ENCODE measurements at places on chromosomes 6 and 20.

DNA sequence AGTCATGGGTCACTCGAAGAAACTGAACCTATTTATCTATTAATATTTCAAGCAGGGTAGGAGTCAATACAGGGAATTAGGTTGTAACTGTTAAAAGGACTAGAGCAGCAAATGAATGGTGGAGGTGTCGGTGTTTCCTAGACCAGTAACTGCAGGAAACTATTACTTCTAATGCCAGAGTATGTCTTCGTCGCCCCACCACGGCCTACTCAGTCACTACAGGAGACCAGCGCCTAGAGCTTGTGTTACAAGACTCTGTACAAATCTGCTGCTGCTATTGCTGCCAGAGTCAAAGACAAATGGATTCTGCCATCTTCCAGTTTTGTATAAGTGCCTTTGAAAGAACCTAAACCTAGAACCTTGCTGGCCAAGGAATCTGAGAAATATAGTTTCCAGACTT, 343.9 kb downstream of the SOX4 start:
- no peak for DNase-seq

DNA sequence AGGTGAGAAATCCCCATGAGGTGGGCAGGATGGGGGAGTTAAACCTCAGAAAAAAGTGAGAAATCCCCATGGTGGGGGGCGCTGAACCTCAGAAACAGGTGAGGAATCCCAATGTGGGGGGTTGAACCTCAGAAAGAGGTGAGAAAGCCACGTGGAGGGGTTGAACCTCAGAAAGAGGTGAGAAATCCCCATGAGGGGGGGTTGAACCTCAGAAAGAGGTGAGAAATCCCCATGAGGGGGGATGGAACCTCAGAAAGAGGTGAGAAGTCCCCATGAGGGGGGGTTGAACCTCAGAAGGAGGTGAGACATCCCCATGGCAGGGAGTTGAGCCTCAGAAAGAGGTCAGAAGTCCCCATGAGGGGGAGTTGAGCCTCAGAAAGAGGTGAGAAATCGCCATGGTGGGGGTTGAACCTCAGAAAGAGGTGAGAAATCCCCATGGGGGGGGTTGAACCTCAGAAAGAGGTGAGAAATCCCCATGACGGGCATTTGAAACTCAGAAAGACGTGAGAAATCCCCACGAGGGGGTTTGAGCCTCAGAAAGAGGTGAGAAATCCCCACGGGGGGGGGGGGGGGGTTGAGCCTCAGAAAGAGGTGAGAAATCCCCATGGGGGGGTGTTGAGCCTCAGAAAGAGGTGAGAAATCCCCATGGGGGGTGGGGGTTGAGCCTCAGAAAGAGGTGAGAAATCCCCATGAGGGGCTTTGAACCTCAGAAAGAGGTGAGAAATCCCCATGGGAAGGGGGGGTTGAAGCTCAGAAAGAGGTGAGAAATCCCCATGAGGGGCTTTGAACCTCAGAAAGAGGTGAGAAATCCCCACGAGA, 14.3 kb upstream of the GOPC start:
- DNase-seq = no peak

- DNase-seq = no peak
These were observed 19.4 kb upstream of the VNN1 start for GRCh38 chr6:132733283-132733682.

DNA sequence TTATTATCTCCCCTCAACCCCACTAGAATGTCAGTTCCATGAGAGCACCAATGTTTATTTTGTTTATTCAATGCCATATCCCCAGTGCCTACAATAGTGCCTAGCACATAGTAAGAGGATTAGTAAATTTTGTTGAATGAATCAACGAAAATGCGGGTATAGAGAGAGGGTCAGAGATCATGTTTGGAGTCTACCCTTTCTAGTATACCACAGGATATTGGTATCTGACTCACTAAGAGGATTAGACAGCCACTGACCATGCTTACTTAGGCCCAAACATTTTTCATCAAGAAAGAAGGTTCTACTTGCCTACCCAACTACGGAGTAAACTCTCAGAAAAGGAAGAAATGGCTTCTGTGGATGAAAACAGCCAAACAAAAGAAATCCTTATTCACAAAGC, 356.8 kb downstream of the BTBD9 start:
- no peak for DNase-seq

- DNase-seq = no peak
These were observed 829.4 kb downstream of the QKI start for GRCh38 chr6:164243949-164244348.

DNA sequence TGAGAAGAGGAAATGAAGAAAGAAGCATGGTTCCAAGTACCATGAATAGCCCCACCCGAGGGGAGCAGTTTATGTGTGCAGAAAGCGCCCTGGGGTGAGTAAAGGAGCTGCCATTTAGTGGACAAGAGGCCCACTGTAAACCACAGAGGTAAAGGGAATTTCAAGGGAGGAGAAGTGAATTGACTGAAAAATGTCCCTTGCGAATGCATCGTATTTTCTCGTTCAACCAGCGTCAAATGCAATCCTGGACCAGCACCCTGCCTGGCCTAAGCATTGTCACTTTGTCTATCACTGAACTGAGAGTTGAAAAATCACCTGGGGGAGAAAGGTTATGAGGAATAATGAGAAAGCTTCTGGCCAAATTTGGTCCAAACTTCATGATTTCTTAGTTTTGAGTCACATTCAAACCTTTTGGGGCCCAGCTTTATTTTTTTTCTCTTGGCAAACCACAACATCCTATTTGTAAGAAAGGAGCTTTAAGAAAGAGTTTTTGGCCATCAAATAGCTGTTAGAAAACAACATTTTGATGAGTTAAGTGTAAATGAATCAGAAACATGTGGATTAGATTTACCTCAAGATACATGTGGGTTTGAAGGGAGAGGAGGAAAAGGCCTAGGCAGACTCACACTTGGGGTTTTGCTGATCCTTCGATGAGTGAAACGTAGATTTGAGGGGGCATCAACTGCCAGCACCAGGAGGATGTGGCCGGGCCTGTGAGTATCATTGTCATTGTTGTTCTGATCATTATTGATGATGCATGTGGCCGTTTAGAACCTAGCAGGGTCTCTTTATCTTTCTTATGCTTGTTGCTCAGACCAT, 214.0 kb downstream of the CLIC5 start:
- DNase-seq = no peak

DNA sequence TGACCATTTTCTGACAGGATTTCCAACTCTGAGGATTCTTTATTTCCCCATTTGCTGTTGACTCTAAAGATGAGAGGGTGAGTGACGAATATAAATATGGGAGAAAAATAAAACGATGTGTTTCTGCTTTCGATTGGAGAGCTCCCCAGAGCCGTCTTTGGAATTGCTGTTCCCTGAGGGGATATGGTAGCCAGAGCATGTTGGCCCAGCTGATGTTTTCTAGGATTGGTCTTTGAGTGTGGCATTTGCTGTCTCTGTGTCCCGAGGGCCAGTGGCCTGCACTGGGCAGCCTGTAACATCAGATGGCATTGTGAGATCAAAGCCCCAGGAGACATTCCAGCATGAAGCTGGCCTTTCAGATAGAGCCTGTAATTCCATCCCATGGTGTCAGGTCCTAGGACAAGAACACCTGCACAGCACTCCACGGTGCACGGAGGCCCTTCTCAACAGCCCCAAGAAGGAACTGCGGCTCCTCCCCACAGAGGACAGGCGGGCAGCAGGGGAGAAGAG, 26.7 kb downstream of the PKIG start:
- no peak for DNase-seq

DNA sequence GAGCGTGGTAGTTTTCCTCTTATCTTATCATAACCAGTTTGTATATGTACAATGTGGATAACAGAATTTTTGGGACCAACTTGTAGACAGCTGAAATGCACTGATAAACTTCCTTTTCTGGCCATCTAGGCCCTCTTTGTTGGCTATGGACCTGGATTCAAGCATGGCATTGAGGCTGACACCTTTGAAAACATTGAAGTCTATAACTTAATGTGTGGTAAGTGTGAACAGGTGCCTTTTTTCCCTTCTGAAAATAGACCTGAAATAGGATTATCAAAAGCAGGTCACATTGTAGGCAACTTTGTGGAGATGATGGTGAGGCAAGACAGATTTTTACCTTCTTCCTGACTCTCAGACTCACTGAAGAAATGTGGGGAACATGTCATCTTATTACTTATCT, 67.8 kb downstream of the ENPP1 start:
- no peak for DNase-seq

DNA sequence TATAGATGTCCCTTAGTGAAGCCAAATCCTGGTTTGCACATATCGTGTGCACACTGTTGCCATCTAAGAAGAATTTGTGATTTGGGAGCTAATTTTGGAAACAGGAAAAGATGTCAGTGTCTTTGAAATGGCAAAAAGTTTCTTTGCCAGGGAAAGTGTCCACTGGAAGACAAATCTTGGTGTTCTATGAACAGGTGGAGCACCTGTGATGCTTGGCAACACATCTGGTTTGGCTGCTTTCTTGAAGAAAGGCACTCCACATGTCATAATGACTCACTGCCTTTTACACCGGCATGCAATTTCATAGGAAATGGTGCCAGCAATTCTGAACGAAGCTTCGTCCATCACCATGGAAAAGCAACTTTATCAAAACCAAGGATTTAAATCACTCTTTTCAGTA, 1040.0 kb upstream of the MAP3K7 start:
- no peak for DNase-seq

DNA sequence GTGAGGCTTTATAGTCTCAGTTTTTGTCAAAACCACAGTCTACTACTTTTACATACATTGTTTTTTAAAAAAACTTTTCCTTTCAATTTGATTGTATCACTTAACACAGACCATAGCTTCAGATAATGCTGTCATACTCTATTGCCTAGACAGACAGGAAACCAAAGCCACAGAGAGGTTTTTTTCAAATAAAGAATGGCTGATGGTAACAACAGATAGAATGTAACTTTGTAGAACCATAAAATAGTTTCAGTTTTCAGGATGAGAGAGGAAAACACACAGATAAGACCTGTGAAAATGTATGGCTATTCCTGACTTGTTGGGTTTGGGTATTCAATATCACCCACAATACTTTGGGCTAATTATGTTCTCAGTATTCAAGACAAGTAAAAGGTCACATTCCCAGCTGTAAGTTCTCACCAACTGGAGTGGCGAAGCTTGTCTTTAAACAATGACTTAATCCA, 94.0 kb downstream of the ADGRG6 start:
- DNase-seq = no peak

DNA sequence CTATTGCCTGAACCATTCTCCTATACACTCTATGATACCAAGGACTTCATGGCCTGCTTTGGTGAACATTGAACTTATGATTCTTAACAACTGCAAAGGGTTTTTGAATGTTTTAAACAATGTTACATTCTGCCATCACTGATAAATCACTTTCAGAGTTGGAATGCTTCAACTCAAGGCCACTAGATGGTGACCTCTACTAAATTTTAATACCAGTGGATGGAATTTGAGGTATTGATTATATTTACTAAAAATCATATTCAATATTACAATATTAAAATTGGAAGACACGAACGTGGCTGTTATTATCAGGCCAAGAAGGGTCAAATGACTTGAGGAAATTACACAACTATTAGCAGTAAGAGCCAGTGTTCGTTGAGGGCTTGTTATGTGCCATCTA, 18.6 kb downstream of the MYCT1 start:
- DNase-seq = no peak

- DNase-seq = no peak
These were observed 137.3 kb downstream of the AHI1 start for GRCh38 chr6:135360222-135360621.

DNA sequence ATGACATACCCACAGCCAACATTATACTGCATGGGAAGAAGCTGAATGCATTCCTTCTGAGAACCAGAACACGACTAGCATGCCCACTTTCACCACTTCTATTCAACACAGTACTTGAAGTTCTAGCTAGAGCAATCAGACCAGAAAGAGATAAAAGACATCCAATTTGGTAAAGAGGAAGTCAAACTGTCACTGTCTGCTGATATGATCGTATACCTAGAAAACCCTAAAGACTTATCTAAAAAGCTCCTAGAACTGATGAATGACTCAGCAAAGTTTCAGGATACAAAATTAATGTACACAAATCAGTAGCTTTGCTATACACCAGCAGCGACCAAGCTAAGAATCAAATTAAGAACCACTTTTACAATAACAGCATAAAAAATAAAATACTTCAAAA, 60.5 kb downstream of the EYS start:
- DNase-seq = no peak

DNA sequence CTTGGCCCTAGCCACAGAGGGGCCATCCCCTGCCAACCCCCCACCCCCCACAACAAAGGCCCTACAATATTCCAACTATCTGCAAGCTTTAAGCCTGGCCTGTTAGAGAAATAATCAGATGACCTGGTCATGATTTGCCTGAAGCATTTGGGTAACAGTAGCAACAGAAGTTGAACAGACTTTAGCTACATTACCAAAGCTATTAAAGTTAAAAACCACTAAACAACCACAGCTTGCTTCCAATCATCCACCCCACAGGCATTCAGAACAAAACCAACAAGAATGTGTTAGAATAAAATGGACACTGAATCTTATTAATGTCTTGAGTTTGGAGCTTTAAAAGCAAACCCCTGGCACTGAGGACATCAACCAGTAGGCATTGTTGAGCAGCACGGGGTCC, 250.9 kb downstream of the LRFN2 start:
- no peak for DNase-seq

DNA sequence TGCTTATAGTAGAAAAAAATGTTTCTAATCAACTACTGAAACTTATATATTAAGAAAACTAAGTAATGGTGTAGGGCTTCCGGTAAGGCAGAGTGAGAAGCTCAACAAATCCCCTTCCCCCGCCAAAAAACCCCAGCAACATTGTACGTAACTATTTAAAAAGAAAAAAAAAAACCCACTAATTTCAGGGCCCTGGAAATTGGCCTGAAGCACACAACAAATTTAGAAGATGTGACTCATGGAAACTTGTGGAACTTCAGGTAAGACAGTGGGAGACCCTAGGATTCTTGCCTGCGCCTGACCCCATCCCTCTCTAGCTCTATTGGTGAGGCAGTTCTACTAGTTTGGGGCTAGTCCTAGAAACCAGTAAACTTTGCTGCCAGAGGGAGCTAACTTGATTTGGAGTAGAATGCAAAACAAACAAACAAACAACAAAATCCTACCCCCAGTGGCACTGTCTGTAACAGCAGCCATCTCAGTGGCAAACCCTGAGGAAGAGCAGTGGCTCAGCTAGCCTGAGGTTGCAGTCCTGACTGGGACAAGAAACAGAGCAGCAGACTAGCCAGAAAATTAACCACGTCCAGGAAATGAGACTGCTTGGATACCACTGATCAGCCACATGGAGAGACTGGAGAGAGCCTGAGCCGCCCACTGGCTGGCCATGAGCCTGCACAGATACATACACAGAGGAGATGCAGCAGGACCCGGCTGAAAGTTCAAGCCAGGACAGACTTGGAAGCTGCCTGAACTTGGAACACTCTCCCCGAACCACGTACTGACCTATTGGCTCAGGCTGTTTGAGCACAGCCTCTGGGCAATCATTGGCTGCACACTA, 135.1 kb downstream of the TBXT start:
- no peak for DNase-seq

DNA sequence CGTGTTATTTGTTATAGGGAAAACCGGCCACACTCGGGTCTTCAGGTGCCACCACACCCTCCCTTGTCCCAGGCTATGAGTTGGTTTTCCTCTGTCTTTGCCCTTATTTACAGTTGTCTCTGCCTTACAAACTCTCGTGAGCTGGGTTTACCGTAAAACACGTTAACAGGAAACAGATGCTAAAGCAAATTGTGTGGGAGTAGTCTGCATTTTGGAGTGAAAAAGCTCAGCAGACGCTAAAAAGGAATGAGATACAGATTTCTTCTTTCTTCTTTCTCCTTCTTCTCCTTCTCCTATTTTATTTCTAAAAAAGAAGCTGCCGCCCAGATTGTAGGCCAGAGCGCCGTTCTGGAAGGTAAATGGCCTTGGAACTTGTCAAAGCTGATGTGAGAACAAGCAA, 51.9 kb downstream of the APCDD1L start:
- DNase-seq = no peak

- DNase-seq = no peak
These were observed 29.2 kb downstream of the SYNDIG1 start for GRCh38 chr20:24498641-24499040.
